Lung (tissue), 17 donors: ENCODE measurements at places on chromosomes 7 and 10. TPM values are rescaled to one million over a fixed set of nuclear protein-coding genes. Genes with fewer than 3 reads are reported as not detected.

UCMA gene
- polyA plus RNA-seq: not detected

HECW1 gene
- 0.05 TPM for polyA plus RNA-seq

PAX4 gene
- not detected for polyA plus RNA-seq

AGR2 gene
- 420 TPM for polyA plus RNA-seq

LIPJ gene
- 0.12 TPM for polyA plus RNA-seq

GRCh38 chr10:31274310-31274709 is 44.7 kb upstream of the ZEB1 start:
- H3K4me3 ChIP-seq: no peak overlapping the region
- no peak for DNase-seq
- no peaks in the 10 kb centered on the region for H3K4me1 ChIP-seq

- no peaks in the 10 kb centered on the region for H3K36me3 ChIP-seq
- H3K4me3 ChIP-seq: no peak overlapping the region
- H3K27ac ChIP-seq: no peak overlapping the region
- H3K4me1 ChIP-seq: no peaks in the 10 kb centered on the region
These were observed 31.8 kb upstream of the AKR1B10 start for GRCh38 chr7:134495546-134495945.

DNA sequence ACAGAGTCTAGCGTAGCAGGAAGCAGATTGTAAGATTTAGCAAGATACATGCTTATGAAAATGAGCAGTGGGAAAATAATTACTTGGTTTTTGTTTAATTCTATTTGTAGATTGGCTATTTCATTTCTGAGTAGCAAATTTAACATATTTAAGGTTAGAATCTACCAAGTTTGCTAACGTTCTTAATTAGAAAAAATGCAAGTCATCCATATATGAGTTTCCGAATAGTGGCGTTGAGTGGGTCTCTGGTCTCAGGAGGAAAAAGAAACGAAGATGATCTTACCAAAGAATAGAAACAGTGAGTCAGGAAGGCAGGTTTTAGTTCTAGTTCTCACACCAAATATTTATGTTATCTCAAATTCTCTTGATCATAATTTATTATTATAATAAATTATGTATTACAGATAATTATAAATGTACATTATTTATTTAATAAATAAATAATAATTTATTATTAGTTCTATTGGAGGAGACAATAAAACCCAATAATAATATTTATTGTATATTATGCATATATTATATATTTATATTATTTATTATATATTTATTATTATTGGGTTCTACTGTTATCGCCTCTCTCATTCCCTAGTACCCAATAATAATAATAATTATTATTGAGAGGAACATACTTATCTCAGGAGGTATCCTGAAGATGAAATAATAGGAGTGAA is 194.3 kb upstream of the PITRM1 start:
- no peak for DNase-seq
- H3K4me3 ChIP-seq: no peak overlapping the region
- no peak overlapping the region for H3K27ac ChIP-seq
- H3K27me3 ChIP-seq: no peaks in the 10 kb centered on the region

GRCh38 chr10:57628592-57629284 is 639.0 kb downstream of the IPMK start:
- no peak for DNase-seq
- no peaks in the 10 kb centered on the region for H3K4me1 ChIP-seq
- H3K4me3 ChIP-seq: no peak overlapping the region
- no peaks in the 10 kb centered on the region for H3K27me3 ChIP-seq
- no peak overlapping the region for H3K27ac ChIP-seq

- H3K4me1 ChIP-seq: peaks cover 6% of the 10 kb centered on the region
- DNase-seq: no peak
- H3K27ac ChIP-seq: no peak overlapping the region
- no peaks in the 10 kb centered on the region for H3K27me3 ChIP-seq
- H3K4me3 ChIP-seq: no peak overlapping the region
- H3K36me3 ChIP-seq: no peaks in the 10 kb centered on the region
These were observed 47.7 kb downstream of the TBXAS1 start for GRCh38 chr7:139876622-139877283.

GRCh38 chr10:128629111-128630096 is 503.2 kb upstream of the MKI67 start:
- H3K4me3 ChIP-seq: no peak overlapping the region
- no peak for DNase-seq
- no peaks in the 10 kb centered on the region for H3K36me3 ChIP-seq
- H3K27ac ChIP-seq: no peak overlapping the region

- DNase-seq: no peak
- no peak overlapping the region for H3K4me3 ChIP-seq
- H3K36me3 ChIP-seq: no peaks in the 10 kb centered on the region
- peaks cover 39% of the 10 kb centered on the region for H3K4me1 ChIP-seq
- no peaks in the 10 kb centered on the region for H3K27me3 ChIP-seq
These were observed 2.7 kb downstream of the CDCA7L start for GRCh38 chr7:21942955-21943354.

DNA sequence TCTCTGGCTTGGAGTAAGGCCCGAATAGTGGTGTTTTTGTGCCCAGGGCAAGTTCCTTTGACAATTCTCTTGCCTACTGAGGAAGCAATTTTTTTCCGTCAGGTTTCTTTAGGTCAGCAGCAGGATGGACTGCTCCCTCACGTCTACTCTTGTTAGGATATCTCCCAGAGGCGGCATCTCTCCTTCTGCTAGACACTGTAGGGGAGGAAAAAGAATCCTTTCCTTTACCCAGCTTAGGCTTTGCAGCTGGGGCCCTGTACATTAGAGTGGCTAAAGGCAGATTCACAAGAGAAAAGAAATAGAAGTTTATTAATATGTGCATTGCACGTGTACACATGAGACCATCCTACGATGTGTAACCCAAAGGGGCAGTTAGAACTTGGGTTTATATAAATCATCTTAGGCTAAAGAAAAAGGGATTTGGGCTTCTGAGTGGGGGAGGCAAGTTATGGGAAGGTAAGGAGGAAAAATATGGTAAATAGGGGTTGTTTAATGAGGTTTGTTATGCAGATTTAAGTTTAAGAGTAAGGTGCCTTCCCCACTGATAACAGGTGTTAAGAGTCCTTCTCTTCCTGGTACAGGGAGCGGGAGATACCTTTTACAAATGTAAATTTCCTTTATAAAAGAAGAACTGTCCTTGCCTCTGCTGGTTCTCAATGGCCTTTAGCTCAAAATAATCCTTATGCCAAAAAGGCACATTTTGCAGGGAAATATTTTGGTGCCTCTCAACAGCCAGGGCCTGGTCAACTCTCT is 156.4 kb downstream of the AOAH start:
- H3K4me1 ChIP-seq: no peaks in the 10 kb centered on the region
- DNase-seq: no peak
- H3K4me3 ChIP-seq: no peak overlapping the region
- no peaks in the 10 kb centered on the region for H3K27me3 ChIP-seq

- H3K4me3 ChIP-seq: no peak overlapping the region
- H3K27me3 ChIP-seq: no peaks in the 10 kb centered on the region
- no peak for DNase-seq
- H3K36me3 ChIP-seq: no peaks in the 10 kb centered on the region
These were observed 253.8 kb downstream of the CSTF2T start for GRCh38 chr10:51445588-51445987.

DNA sequence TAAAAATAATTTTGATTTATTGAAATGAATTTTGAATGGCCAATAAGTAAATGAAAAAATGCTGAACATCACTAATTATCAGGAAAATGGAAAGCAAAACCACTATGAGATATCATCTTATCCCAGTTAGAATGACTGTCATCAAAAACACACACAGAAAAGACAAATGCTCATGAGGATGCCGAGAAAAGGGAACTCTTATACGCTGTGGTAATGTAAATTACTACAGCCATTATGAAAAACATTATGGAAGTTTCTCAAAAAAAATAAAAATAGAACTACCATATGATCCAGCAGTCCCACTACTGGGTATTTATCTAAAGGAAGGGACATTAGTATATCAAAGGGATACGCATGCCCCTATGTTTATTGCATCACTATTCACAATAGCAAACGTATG is 15.8 kb downstream of the SCIN start:
- H3K4me3 ChIP-seq: no peak overlapping the region
- H3K4me1 ChIP-seq: no peaks in the 10 kb centered on the region
- DNase-seq: no peak
- H3K27ac ChIP-seq: no peak overlapping the region

- peaks cover 14% of the 10 kb centered on the region for H3K4me1 ChIP-seq
- DNase-seq: peak; percentile 37
- no peaks in the 10 kb centered on the region for H3K36me3 ChIP-seq
- no peaks in the 10 kb centered on the region for H3K27me3 ChIP-seq
- peak overlapping the region; percentile 71 for H3K27ac ChIP-seq
These were observed 18.8 kb upstream of the GNA12 start for GRCh38 chr7:2862831-2863361.
